DMS53 (cell line): ENCODE measurements at places on chromosomes 2 and 18.

DNA sequence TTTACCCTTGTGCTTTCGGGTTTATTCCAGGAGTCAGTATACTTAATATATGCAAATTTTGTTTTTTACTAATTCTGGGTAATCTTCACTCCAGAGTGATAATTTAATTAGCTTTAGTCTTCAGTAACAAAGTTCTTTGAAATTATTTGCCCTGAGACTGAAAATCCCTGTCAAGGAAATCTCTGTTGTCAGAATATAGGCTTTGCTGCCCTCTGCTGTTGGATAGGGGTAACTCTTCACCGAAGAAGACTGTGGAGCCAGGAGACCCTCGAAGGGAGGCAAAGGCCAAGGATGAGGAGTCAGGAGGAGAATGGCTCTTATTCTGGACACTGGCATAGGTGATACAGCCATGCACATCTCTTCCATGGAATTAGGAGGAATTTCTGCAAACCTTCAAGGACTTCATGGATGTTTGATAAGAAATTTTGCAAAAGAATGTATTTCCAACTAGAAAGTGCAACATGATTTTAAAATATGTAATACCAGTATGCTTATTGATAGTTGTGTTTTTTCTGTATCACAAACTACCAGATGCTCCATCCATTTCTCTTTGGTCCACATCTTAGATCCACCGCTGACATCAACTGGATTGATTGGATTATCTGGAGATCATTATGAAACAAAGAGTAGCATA, 182.3 kb downstream of the RDH14 start:
- peak; percentile 59 for DNase-seq

GRCh38 chr2:122451040-122451439, 695.6 kb downstream of the TSN start:
- peak; percentile 78 for DNase-seq

DNA sequence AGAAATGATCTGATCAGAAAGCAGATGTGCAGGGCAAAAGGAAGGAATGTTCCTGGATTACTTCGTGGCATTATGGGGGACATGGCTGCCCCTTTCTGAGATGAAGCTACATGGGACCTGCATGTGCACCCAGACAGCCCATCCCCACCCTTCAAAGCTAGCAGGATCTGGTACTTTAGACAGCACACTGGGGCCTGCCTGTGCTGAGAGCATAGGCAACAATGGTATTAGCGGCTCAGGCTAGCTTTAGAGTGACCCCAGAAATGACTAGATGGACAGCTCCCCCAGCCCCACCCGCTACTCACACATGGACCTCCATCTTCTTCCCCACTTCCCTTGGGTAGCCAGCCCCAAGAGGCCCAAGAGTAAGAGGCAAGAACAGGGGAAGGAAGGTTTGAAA, 61.5 kb upstream of the NFE2L2 start:
- no peak for DNase-seq

GRCh38 chr2:215921895-215922294, 91.5 kb downstream of the MREG start:
- peak; percentile 59 for DNase-seq

GRCh38 chr2:96767135-96767871, 6.6 kb downstream of the CNNM4 start:
- DNase-seq: no peak

DNA sequence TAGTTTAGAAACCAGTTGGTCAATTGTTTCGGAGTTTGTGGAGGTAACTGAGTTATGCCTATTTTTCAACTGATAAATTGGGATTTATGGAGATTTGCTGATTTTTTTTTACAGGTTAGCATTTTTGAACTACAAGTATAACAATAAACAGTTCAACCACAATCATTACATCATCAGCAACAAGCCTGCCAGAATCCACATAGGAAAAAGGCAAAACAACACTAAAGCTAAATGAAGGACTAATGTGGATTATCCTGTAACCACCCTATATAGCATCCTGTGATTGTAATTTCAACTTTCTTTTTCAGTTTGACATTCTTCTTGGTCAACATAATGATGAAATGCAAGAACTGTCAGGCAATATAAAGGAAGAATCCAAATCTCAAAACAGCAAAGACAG, 76.5 kb downstream of the CCDC102B start:
- no peak for DNase-seq

DNA sequence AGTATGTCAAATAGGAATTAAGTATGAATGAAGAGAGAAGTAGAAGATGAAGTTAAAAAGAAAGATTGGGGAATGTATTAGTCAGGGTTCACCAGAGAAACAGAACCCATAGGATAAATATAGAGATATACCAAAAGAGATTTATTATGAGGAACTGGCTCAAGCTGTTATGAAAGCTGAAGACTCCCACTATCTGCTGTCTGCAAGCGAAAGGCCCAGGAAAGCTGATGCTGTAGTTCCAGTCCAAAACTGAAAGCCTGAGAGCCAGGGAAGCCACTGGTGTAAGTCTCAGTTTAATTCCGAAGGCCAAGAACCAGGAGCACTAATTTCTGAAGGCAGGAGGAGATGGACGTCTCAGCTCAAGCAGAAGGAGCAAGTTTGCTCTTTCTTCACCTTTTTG, 200.9 kb upstream of the FN1 start:
- DNase-seq: no peak

DNA sequence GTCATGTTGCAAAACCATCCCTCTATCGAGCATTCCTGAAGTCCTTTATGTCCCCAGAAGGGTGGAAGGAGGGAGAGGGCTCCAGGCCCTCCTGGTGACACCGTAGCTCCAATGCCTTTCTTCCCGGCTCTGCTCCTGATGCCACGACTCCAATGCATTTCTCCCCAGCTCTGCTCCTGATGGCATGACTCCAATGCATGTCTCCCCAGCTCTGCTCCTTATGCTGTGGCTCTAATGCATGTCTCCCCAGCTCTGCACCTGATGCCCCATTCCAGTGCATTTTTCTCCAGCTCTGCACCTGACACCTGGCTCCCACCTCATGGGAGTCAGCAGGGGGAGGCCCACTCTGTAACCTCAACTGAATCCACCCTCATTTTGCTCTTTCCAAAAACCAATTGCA, 153.0 kb upstream of the SALL3 start:
- no peak for DNase-seq

DNA sequence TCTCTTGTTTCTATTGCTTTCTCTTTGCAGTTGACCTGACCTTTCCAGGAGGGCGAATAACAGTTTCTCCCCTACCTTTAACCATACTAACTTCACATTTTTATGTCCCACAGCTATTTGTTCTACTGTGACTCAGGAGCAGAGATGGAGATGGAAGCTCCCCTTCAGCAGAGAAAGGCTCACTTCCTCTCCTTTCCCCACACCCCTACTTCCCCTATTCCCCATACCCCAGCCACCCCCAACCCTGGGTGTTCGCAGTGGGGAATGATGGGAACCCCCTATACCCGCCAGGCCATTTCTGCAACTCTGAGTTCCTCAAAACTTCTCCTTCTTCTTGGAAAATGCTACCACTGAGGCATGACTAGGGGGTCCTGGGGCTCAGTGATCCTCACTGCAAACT, 285.4 kb upstream of the MGAT5 start:
- DNase-seq: no peak

DNA sequence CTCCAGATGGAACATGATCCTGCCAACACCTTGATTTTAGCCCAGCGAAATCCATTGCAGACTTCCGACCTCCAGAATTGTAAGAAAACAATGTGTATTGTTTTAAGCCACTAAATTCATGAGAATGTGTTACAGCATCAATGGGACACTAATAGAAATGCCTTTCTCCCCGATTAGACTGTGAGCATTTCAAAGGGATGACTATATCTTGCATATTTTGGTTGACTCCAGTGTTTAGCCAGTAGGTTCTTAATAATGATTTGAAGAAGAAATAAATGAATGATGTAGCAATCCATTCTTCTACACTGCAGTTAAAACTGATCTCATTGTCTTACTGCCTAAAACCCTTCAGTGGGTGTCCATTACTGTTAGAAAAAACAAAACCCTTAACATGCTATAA, 67.4 kb upstream of the ACVR1C start:
- no peak for DNase-seq

GRCh38 chr18:8821083-8821465, 115.7 kb downstream of the MTCL1 start:
- no peak for DNase-seq

GRCh38 chr18:59631583-59632181, 65.5 kb downstream of the CCBE1 start:
- DNase-seq: peak; percentile 58
